ENCODE measurements at places on chromosomes 6 and 20.

DNA sequence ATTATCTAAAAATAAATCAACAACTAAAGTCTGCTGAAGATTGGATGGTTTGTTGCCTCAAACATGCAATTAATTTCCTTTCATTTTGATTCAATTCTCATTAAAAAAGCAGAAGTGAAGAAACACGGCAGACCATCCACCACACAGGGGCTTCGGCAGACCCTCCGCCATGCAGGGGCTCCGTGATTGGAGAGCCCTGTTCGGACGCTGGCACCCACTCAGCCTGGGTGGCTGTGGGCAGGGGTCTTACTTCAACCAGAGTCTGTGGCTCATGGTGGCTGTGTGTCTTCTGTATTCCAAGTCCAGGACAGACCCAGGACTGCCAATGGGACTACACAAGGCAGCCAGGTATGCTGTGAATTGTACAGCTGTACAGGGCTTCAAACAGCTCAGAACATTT, 86.9 kb upstream of the FRMD1 start:
- DNase-seq = no peak

- no peak for DNase-seq
These were observed 162.4 kb upstream of the CST7 start for GRCh38 chr20:24786646-24787045.

DNA sequence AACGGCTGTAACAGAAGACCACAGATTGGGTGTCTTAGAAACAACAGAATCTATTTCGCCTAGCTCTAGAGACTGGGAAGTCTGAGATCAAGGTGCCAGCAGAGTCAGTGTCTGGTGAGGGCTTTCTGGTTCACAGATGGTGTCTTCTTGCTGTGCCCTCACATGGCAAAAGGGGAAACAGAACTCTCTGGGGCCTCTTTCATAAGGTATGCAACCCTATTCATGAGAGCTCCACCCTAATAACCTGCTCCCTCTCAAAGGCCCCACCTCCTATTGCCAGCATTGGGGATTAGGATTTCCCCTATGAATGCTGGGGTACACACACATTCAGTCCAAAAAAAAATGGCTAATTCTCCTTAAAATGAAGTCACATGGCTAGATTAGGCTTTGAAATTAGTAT, 10.0 kb downstream of the TXNDC5 start:
- no peak for DNase-seq

DNA sequence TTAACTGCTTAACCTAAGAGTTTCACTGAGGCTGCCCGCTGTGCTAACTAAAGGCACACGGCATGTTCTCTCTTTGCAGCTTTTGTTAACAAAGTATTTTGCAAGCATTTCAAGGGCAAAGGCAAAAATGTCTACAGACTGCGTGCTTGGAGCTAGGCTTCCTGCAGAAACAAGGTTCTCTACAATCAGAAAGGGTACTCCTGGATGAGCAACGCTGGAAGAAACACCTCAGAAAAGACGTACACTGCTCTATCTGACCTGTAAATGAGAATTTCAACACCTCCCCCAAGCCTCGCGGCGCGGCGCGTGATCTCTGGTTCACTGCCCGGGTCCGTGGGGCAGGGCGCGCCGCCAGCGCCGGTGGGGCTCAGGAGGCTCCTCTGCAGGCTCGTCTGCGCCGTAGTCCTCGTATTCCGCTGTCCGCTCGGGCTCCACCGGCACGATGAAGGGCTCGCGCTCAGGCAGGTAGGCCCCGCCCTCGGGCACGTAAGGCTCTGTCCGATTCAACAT, 120.9 kb downstream of the COL12A1 start:
- DNase-seq = no peak

DNA sequence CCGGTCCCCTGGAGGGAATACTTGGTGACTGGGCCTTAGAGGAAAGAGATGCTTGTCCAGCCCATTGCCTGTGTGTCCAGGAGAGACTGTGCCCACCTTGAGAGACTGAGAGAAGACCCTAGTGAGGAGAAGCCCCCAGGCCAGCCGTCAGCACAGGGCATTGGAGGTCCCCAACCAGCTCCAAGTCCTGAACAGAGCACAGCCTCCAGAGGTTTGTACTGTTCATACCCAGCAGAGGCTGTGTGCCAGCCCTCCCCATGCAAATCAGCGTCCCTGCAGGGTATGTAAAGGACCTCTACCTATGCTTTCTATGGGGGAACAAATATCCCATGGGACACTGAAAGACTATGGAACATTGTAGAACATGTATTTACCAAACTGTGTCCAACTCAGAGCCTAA, 8.4 kb downstream of the HLA-E start:
- DNase-seq = no peak

DNA sequence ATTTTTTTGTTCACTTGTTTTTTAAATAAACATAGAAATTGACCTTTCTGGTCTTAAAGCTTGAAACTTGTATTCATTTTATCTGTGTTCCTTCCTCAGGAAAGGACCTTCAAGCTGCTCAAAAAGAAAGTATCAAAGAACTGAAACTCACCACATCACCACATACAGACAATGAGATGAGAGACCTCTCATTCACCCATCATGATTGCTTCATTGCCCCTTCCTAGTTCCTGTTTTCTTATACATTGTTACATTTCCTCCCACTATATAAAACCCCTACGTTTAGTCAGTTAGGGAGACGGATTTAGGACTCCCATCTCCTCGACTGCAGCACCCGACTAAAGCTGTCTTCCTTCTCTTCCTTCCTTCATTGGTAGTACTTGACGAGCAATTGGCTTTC, 180.5 kb upstream of the OPRM1 start:
- DNase-seq = no peak

- DNase-seq = no peak
These were observed 143.6 kb upstream of the ZNF184 start for GRCh38 chr6:27616328-27617045.

DNA sequence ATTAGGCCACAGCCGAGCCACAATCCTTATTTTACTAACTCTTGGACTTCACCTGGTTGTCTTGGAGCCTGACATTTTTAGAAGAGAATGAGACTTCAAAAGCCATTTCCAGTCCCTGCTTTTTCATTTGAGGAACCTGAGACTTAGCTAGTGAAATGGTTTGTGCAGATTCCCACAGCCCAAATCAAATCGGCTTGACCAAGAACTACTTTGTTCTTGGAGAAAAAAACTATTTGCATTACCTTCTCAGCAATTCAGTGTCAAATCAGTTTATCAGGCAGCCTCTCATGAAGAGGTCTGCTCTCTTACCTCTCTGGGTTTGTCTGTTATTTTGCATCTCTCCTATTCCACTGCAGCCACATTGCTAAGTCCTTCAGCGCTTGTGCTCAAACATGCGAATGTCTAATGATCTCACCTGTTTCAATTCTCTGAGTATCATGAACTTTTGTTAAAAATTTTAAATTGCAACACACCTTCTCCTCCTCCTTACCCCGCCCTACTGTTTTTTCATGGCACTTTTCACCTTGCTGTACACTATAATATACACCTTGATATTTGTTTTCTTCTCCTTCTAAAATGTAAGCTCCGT, 573 bp upstream of the IFNGR1 start:
- no peak for DNase-seq

DNA sequence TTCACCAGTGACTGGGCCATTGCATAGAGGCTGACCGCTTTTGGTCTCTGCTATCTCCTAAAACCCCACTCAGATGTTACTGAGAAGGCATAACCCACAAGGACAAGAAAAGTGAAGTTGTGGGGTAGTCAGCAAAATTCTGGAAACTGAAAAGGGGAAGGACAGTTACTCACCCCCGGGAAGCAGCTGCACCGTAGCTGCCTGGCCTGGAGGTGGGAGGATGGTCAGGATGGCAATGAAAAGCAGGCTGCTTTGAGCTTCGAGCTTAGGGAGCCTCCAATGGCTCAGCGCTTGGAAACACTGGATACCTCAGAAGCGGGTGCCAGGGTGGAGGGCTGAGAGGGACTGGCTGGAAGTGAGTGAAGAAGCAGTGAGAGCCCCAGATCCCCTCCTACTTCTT, 56.0 kb downstream of the KCNK5 start:
- no peak for DNase-seq

GRCh38 chr20:1565461-1565860, 8.0 kb upstream of the SIRPD start:
- DNase-seq = no peak

GRCh38 chr6:14709900-14710299, 536.0 kb upstream of the JARID2 start:
- DNase-seq = no peak
